ENCODE measurements at places on chromosomes 7 and 10.

GRCh38 chr10:98134431-98135221 lies at the start of gene R3HCC1L:
Gene R3HCC1L, plus strand, starts transcription at chr10:98134657. Its CDS starts 73,458 bp downstream, at chr10:98208115.
- peak; percentile 90 for DNase-seq

- DNase-seq = no peak
Observed at GRCh38 chr10:124301736-124302135, 117.0 kb downstream of the OAT start.

DNA sequence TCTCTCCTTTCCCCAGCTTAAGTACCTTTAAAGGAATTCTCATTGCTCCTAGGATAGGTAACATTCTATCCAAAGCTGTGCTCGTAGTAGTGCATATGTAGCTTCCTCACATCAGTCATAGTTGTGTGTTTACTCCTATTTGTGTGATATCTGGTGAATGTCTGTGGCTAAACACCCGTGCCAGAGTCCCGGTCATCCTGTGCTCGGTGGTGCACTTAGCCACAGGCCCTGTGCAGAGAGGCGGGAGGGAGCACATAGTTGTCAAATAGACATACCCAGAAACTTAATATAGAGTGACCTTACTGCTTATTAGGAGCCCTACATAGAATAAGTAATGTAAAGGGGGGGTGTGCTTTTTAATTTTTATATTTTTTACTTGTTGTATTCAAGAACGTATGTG lies 76.6 kb downstream of the RBM33 start:
- no peak for DNase-seq

DNA sequence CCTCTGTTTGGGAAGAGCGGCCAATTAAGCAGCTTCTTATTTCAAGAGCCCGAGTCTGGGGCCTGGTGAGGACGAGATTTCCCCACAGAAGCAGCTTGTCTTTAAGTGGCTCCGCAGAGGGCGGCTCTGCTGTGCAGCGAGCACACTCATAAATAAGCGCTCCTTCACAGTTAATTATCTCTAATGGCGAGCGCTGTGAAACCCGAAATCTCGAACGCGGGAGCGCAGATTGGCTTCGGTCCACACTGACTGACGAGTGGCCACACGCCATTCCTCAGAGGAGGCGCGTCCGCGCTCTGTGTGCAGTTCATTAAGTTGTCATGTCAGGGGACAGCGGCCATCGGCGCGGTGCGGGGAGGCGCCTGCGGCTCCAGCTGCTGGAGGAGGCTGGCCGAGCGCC lies 560.9 kb downstream of the DNAJB6 start:
- no peak for DNase-seq

GRCh38 chr10:3136336-3136735 lies 36.2 kb downstream of the PITRM1 start:
- no peak for DNase-seq

DNA sequence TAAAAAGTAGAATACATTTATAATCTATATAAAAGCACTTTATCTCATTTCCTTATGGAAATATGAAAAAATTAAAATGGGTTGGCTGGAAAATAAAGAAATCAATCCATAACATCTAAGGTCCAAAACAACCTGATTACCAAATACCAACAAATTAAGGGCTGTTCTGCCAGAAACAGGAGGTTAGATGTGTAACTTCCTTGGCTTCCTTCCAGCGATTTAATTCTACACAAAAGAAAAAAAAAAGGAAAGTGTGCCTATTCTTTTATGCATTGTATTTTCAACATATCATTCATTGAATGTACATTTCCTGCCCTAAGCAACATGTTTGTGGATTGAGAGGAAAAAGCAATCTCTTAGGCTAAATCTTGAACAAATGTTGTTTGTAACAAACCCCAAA lies 36.2 kb upstream of the USP6NL start:
- no peak for DNase-seq

GRCh38 chr7:123682690-123683089 lies 27.0 kb downstream of the LMOD2 start:
- DNase-seq = no peak

- no peak for DNase-seq
Observed at GRCh38 chr7:27409776-27410175, 167.2 kb downstream of the EVX1 start.
